NCI-H2171 (cell line): ENCODE measurements at places on chromosomes 3 and 15.

GRCh38 chr3:131850223-131850622, 184.6 kb downstream of the CPNE4 start:
- no peak for DNase-seq

GRCh38 chr3:127714866-127715265, 42.1 kb downstream of the ABTB1 start:
- no peak for DNase-seq

GRCh38 chr3:158875700-158876099, 73.8 kb downstream of the MFSD1 start:
- DNase-seq: no peak

DNA sequence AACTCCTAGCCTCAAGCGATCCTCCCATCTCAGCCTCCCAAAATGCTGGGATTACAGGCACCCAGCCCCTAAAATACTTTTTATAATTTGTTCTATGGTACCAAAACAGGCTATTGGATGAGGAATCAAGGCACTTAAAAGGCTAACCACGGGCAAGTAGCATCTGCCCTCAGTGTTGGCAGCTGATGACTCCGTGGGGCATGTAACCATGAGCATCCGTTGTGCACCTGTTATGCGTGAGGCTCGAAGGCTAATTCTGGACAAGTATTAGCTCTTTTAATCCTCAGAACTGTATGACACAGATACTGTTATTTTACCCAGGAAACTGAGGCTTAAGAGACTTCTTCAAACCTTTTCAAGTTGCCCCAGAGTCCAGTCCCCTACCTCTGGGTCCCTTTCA, 10.2 kb downstream of the WDR73 start:
- DNase-seq: no peak

GRCh38 chr3:14481646-14482036, 58.5 kb downstream of the GRIP2 start:
- no peak for DNase-seq
